Lung microvascular endothelial cell (primary cell): ENCODE measurements at places on chromosomes 12 and 14.
A peak's percentile ranks its signal among the peaks of the same experiment; 100 is the strongest.

DNA sequence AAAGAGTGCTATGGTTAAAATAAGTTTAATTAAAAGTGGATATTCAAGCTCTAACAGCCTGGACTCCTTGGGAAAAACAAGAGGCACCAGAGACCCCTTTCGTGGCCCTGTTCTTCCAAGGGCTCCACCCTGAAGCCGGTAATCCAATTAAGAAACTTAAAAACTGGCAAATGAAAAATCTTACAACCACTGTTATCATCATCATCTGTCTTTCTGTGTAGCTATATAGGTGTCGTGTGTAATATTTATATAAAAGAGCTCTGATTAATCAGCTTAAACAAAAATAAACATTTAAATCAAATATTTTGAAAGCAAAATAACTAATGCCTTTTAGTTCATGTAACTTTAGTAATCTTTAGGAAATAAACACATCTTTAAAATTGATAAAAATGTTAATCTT lies 4.5 kb downstream of the ATF1 start:
- DNase-seq = no peak

DNA sequence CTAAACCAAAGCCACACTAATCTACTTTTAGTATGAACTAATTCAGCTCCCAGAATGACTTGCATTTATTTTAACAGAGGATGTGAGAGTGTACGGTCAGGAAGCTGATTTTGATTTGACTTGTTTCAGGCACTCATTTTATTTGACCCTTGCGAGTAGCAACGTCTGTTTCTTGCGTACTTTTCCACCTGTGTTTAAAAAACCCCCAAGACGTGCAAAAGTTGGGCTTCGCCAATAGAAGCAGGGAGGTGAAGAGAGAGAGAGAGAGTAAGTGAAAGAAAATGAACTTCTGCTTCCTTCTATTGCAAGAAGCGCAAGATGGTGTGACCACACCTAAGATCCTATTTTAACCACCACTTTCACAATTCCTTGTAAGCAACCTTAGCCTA lies 6.7 kb upstream of the SLC15A4 start:
- DNase-seq = no peak

DNA sequence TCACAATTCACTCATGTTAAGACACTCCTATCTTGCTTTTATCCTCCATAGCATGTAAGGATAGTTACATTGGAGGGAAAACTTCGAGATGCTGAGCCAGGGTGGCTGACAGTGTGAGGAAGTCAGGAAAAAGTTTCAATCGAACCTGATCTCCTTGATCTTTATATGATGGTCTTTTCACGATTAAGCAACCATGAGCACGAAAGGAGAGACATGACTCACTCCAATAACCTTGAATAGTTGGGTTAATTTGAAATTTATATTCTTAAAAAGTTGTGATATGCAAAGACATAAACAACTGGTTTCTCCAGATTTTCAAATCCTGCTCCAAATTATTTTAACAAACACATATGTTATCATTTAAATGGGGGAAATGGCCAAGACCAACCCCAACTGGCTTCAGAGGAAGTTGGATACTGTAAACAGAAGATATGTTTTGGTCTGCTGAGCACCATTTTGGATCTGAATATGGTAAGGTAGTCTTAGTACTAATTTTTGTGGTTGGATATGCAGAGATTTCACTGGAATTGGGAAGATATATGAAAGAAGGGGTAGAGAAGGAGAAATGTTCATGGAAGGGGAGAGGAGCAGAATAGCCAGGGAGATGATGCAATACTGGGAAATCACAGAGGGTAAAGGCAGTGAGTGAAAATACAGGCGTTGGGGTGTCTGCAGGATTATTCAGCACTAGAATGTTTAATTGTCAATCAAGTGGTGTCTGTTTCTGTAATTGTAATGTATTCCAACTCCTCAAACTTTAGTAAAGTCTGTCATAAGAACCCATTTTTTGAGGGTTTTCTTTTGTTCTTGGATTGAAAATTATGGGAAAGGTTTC lies 185.2 kb upstream of the SLC38A2 start:
- no peak for DNase-seq

DNA sequence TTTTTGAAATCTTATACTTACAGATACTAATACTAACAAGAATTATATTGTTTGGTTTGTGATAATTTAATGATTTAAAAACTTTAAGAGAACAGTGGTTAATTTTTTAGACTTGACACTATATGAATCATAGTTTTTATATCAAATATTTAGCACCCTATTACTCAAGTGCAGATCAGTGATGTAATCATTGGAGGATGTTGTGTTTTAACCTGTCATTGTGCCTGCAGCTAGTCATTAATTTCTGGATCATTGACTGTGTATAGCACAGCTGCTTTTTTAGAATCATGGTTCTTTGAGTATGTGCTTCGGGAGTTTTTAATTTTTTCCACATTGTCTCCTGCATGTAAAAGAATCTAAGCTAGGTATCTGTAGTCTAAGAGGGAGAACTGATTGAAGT lies 17.3 kb downstream of the ARID4A start:
- peak; percentile 6 for DNase-seq

DNA sequence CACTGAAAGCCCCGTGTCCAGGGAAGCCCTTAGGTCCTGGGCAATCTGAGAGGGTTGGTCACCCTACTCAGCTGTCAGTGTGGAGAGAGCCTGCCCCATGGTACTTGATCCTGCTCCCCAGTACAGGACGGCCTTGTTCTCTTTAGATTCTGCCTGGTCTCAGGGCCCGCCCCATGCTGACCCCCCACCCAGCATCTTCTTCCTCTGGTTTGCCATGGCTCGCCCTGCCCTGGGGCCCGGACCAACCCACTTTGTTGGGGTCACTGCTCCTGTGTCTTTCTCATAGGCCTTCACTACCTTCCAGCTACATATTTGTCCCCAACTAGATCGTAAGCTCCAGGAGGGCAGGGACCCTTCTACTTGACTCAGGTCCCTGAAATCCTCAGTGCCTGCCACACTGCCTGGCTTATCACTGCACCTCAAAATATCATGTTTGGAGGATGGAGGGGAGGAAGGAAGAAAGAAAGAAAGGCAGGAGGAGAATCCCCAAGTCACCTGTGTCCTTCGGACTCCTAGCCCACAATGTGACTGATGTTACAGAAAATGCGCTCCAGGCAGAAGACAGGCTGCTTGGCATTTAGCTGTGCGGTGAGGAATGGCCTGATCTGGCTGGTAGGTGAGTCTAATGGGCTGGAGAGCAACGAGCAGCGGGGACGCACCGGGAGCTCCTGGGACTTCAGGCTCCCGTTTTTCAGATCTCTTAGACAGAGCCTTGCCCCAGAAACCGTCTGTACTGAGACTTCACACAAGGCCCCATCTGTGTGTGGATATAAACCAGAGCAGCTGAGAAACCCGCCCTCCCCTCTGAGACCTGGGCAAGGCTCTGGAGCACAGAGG lies 66.1 kb downstream of the C14orf132 start:
- no peak for DNase-seq

GRCh38 chr12:98533723-98534251 lies 18.4 kb downstream of the TMPO start:
- DNase-seq = no peak

GRCh38 chr12:90233168-90234100 lies 524.8 kb upstream of the ATP2B1 start:
- DNase-seq = no peak

GRCh38 chr14:31380106-31380505 lies 40.2 kb downstream of the HEATR5A start:
- no peak for DNase-seq

DNA sequence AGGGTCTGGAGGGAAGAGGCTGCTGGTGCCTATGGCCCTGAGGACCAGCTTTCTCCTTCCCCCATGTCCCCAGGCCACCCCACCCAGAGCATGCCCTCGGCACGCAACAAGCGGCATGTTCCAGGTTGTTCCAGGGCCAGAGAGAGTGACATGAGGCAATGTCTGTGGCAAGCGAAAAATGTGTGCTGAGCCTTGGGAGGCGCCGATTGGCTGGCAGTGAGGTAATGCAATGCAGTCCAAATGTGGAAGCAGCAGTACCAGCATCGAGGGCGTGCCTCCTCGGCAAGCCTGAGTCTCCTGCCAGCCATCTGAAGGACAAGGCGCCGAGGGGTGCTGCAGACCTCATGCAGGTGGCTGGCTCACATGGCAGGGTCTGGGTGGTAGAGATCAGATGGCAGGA lies 423.8 kb downstream of the NRXN3 start:
- DNase-seq = no peak

- peak; percentile 31 for DNase-seq
Measured at GRCh38 chr12:89525305-89525823, 483 bp downstream of the POC1B start.

DNA sequence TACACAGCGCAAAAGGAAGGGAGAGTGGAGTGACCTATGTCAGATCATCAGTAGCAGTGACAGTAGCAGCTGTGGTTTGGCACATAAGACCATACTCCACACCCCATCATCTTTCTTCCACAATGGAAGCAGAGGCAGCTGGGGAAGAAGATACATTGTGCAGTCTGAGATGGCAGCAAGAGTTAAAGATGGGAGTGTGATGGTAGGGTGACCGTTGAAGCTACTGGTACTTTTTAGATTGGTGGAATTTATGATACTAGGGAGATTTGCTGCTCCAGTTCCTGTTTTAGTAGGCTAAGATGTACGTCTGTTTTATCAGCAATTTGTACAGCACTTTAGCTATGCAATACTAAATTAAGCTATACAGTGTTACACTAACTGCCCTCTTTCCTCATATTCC lies 291.0 kb downstream of the FUT8 start:
- no peak for DNase-seq

- DNase-seq = no peak
Measured at GRCh38 chr12:74530676-74531075, 7.0 kb upstream of the ATXN7L3B start.

- DNase-seq = no peak
Measured at GRCh38 chr14:64968651-64969050, 3.5 kb downstream of the RAB15 start.

DNA sequence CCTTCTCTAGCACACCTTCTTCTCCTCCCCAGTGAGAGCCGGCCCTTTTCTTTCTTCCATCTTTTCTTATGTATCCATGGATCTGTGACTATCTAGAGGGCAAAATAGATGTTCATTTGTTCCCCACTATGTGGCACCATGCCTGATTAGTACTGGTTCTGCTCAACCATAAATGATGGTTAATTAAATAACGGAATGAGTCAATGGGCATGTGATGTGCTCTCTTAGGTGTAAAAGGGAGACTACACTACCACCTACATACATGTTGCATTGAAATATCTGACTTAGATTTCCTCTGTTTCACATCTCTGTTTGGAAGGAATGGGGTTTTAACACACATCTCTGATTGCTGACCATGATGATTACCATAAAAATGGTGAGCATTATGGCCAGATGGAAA lies 116.5 kb downstream of the BTG1 start:
- no peak for DNase-seq

- DNase-seq = no peak
Measured at GRCh38 chr12:52439420-52439819, 5.2 kb upstream of the KRT75 start.

- no peak for DNase-seq
Measured at GRCh38 chr12:123263196-123263817, 8.3 kb downstream of the CDK2AP1 start.

DNA sequence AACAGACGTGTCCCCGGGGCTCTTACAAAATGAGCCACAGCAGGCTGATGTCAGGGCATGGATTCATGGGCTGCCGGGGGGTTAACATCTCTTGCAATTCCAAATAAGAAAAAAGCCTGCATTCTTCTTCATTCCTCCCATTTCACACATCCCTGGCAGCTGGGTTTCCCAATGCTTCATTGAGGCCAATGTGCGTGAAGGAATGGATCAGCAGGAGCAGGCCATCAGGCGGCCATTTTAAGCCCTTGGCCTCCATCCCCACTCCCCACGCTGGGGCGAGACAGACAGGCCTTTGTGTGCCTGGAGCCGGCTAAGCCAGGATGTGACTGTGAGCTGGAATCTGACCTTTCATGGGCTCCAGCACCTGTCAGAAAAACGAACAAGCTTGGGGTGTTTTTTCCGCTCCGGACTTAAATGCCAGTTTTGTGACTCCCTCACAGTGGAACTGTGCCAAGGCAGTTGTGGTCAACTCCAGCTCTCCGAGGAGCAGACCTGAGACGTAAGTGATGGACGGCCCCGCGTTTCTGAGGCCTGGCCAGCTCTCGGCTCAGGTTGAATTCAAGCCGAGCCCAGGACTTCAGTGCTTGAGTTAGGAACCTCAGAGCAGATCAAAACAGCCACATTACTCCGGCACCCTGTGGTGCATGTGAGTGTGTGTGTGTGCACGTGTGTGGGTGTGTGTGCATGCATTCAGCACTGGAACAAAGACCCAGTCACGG lies 133.1 kb downstream of the TMEM30B start:
- DNase-seq = peak; percentile 81

DNA sequence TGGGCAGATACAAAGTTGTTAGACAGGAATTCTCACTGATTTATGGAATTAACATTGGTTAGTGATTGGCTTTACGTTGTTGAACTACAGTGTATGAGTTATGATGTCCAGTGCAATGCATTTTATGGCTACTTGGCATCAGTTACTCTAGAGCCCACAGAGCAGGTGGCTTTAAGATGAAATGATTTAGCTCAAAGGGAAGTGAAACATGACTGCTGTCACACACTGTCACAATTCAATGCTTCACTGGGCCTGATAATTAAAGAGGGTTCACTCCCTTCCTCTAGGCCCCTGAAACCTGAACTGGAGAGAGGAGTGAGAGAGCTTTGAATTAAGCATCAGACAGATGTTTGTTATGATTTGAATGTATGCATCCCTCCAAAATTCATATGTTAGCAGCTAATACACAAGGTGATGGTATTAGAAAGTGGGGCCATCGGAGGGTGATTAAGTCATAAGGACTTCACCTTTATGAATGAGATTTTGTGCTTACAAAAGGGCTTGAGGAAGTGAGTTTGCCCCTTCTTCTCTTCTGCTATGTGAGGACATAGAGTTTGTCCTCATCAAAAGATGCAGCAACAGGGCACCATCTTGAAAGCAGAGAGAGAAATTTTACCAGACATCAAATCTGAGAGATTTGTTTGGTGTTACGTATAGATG lies 175.8 kb upstream of the GRIN2B start:
- no peak for DNase-seq

GRCh38 chr14:69247676-69248440 lies 12.1 kb upstream of the GALNT16 start:
- DNase-seq = no peak

GRCh38 chr12:111150360-111150759 lies 218.5 kb downstream of the PHETA1 start:
- no peak for DNase-seq

- peak; percentile 15 for DNase-seq
Measured at GRCh38 chr14:31457665-31458659, 656 bp upstream of the DTD2 start.

DNA sequence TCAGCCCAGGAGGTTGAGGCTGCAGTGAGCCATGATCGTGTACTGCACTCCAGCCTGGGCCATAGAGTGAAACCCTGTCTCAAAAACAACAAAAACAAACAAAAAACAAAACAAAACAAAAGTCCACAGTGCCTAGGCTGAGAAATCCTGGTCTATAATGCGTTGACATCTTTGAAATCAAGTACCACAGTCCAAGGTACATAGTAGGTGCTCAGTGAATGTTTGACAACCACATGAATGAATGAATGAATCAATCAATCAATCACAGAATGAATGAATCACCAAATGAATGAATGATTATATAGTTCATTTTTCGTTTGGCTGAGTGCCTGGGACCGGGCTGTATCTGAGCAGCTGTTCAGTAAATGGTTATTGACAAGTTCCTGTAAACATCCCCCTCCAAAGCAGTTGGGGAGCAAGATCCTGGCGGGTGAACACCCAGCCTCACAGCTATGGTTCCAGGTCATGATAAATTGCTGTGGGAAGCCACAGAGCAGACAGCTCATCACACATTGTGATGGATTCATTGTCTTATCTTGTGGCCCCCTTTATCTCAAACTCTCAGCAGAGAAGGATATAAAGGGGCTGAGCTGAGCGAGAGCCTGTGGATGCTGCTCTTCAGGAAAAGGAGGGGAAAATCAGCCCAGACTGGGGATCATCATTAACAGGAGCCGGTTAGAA lies 30.4 kb upstream of the IFT81 start:
- DNase-seq = no peak
